ENCODE measurements at places on chromosomes 11 and 22.

- DNase-seq = no peak
Observed at GRCh38 chr11:7671347-7672215, 1.7 kb downstream of the CYB5R2 start.

GRCh38 chr11:69947059-69947792 is 128.0 kb upstream of the FGF3 start:
- no peak for DNase-seq

DNA sequence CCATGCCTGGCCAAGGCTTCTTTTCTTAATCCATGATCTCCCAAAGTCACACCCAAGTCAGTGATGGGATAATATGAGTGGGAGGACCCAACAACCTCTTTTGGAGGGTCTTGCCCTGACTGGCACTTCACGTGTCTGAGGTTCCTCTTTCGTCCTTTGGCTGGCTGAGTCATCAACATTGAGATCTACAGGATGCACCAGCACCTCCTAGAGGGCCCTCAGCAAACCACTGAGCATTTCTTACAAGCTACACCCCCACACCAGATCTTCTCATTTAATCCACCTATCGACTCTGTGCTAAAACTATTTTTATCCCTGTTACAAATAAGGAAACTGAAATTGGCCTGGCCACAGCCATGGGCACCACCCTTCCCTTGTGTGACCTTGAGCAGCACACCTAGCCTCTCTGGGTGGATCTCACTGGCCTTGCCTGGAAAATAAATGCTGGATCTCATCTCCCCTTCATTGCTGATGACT is 63.4 kb downstream of the FLI1 start:
- no peak for DNase-seq

DNA sequence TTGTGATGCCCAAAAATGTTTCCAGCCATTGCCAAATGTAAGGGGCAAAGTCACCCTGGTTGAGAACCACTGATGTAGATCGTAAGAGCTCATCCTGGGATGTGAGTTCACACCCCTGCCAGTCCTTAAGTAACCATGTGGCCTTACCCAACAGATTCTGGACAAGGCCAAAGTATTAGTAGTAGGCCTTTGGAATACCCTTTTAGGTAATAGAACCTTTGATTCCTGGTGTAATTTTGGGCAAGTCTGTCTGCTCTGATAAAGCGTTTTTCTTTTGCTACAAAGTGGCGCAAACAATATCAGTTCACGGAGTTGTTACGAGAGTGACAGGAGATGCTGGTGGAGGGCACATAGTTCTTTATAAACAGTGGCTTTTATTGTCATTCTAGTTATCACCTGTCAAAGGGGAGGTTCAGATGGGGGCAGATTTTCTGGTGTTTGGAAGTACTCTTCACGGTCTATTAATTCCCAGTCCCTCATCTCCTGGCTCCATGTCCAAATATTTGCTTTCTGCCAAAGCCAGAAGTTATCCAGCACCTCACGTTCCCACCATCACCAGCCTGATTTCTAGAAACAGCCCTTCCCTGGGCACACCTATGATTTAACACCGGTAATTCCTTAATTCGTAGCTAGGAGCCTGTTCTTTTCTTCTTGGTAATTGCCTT is 73.8 kb upstream of the CRYBB3 start:
- DNase-seq = no peak

DNA sequence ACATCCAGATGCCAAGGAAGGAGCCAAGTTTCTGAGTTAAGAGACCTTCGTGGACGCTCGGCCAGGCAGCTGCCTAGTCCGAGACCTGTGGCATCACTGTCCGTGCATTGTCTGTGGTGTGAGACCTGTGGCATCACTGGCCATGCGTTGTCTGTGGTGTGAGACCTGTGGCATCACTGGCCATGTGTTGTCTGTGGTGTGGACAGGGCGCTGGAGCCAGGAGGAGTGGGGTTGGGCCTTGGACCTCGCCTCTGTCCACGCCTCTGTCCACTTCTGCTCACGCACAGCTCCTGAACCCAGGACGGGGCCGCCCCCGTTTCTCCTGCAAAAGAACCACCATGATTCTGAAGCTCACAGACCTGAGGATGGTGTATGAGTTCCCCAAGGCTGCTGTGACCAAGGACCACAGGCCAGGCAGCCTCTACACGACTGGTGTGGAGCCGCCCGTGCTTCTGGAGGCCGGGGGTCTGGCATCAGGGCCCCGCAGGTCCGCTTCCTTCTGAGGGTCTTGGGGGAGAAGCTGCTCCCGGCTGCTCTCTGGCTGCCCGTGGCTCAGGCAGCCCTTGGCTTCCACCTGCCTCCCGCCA is 1218.3 kb downstream of the BRD1 start:
- DNase-seq = no peak

DNA sequence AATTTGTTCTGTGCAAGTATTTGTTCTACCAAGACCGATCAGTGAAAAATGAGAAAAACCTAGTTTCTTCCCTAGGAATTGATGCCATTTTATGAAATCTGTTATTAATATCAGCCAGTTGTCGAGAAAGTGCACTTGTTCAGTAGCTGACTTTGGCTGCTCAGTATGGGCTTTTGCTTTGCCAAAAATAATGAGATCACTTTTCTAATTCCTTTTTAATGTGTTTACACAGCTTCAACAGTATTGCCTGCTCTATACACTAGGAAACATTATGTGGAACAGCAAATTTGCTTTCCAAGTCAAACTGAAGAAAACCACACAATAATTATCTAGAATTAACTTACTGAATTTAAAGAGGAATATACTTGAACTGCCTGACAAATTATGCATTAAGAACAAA is 34.4 kb downstream of the SCUBE2 start:
- no peak for DNase-seq

- no peak for DNase-seq
Observed at GRCh38 chr11:465896-466530, 15.9 kb downstream of the PTDSS2 start.

DNA sequence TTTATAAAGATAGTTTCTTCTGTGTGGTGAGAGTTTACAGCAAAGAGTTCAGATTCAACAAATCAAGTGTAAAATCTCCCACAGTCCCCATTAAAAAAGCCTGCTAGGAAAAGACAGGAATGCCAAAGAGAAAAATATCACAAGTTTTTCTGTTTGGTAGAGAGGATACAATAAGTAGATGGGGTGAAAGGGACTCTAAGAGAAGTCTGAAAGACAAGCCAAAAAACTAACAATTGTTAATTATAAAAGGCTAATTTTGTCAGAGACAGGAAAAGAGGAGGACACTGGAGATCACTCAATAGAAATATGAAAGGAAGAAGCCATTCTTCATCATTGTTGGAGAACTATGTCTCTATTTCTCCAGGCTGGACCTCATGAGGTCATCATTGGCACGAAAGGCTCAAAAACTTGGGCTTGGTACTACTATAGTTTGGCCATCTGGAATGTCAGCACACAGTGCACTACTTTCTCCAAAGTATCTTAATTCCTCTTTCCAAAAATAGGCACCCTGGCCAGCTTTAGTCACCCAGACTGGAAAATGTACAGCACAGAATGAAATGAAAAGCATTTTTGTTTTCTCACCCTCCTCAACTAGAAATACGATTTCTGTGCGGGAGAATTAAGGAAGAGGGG is 531 bp upstream of the SOX6 start:
- DNase-seq = no peak

Measured in NCI-H1436 treated with DMSO at 0.1 percent for 48 hours (cell line).